ENCODE measurements at places on chromosomes 4 and X.

DNA sequence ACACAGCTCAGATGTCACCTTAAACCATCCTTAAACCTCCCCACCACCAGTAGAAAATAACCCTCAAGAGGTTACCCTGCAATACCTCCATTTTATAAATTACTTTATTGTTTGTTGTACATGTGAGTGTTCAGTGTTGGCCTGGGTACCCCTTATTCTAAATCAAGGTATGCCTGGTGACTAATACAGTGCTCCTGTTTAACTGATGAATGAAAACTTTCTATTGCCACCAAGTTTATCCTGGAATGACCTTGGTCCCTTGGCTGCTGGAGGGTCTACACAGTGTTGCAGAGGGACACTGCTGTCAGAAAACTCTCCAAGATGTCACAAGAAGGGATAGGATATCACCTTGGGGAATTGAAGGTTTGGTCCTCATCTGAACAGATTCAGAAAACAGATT, 7.3 kb upstream of the TXLNG start:
- no peak for DNase-seq

GRCh38 chrX:37955273-37955672, 51.1 kb upstream of the SYTL5 start:
- no peak for DNase-seq

GRCh38 chr4:92447255-92447905, 143.6 kb downstream of the GRID2 start:
- no peak for DNase-seq

DNA sequence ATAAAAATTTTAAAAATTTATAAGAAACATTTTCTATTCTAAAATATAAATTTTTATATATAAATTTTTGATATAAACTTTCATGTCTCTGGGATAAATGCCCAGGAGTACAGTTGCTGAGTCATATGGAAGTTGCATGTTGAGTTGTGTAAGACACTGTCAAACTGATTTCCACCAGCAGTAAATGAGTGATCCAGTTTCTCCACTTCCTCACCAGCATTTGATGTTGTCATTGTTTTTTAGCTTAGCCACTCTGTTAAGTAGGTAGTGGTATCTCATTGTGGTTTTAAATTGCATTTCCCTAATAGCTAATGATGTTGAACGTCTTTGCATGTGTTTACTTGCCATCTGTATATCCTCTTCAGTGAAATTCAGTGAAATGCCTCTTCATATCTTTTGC, 66.5 kb downstream of the MAMLD1 start:
- DNase-seq: peak; percentile 77

DNA sequence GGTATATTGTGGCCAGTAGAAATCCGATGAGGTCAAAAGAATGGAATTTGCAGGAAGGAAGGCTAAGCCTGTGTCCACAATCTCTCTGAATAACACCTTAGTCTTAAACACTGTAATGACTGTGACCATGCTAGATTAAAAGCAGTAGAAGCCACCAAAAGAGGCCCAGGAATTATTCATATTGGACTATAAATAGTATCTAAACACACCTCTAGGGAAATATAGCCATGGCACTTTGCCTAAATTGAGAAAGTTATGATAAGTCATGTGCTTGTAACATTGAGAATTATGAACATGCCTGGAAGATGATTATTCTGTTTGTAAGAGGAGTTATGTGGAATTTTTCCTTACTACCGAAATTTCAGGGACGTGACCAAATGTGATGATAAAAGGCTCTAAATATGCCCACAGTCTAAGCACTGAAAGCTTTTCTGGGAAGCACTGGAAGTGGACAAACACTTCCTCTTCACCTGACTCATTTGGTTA, 298.5 kb downstream of the KCTD8 start:
- peak; percentile 3 for DNase-seq

DNA sequence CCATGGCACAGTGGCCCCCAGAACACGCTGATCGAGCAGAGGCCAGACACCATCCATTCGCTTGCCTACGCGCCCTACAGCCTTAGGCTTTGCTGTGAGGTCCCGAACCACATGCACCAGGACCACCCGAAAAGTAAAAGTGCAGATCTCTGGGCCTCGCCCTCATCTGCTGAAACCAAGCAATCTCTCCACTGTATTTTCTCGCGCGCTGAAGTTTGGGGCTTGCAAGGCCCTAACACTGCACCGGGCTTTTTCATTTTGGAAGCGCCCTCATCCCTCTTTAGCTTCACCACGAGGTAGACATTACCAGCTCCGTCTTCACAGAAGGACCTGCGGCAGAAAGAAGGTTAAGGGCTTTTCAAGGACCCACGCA, 21.2 kb downstream of the NKX3-2 start:
- DNase-seq: no peak

DNA sequence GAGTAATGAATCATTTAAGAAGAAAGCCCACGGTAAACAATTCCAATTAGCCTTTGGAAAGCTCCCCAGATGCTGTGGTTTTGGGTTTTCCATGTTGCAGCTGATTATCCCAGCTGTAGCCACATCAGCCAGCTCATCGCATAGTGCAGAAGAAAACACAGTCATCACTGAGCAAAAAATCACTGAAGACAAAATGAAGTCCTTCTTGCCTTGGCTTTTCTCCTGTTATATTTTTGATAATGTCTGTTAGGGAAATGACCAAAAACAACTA, 193.0 kb upstream of the C1QTNF7 start:
- peak; percentile 92 for DNase-seq

All from fibroblast of the aortic adventitia (primary cell).